ENCODE measurements at places on chromosomes 7 and 10.

DNA sequence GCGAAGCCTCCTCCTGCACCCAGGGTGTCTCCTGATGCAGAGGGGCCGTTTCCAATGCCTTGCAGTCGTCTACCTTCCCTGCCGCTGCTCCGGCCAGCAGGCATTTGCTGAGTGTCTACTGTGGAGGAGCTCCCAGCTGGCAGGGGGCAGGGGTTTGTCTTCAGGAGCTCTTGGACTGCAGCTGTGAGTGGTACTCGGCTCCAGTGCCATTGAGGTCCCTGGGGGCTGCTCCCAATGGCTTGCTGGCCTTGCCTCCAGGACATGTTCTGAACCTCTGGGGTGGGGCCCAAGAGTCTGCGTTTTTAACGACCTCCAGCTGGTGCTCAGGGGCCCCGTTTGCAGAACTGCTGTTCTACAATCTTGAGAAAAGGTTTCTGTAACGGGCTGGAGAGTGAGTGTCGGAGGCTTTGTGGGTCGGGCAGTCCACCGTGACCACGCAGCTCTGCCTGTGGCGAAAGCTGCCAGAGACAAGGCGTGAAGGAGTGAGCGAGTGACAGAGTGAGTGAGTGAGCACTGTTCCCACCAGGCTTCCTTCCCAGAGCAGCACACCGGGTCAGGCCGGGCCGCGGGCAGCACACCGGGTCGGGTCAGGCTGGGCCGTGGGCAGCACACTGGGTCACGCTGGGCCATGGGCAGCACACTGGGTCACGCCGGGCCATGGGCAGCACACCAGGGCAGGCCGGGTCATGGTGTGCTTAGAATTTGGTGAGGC is 520.2 kb downstream of the PTPRN2 start:
- no peak for DNase-seq

GRCh38 chr7:157673573-157673972 is 336.8 kb downstream of the DNAJB6 start:
- DNase-seq: no peak

GRCh38 chr7:127738859-127739258 is 86.9 kb downstream of the SND1 start:
- no peak for DNase-seq

GRCh38 chr10:32959006-32959920 is 1.2 kb upstream of the ITGB1 start:
- no peak for DNase-seq

- no peak for DNase-seq
These were observed 203.4 kb upstream of the AHR start for GRCh38 chr7:17094963-17095574.

GRCh38 chr10:132577350-132578003 is 39.9 kb downstream of the INPP5A start:
- no peak for DNase-seq

- no peak for DNase-seq
These were observed 19.5 kb upstream of the INSYN2A start for GRCh38 chr10:127215866-127216265.

DNA sequence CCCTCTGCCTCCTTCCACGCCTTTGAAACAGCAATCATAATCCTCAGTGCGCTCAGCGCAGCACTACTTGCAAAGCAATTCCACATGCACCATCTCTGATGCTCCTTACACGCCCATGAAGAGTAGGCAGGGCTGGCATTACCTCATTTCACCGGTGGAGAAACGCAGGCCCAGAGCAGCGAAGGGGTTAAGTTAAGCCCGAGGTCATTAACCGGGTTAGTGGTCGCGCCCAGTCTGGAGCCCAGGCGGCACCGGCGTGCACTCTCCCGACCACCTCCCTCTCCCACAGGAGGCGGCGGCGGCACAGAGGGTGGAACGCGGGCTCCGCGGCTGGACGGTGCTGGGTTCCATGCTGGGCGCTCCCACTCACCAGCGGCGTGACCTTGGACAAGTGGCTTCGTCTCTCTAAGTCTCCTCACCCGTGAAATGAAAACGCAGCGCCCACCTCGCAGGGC is 515 bp downstream of the FASTK start:
- no peak for DNase-seq

DNA sequence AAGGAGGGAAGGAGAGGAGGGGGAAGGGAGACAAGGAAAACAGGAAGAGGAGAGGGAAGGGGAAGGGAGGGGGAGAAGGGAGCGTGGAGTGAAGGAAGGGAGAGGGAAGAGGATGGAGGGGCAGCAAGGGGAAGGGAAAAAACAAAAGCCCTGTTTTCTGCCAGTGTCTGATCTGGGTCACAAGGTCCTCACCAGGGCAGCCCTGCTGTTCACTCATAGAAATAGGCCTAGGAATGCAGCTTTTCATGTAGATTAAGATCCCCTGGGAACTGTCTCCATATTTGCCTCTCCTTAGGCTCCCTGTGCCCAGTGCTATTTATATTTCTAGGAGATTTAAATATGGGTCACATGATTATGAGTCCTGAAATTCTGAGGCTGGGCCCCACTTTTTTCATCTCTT is 790.7 kb downstream of the TNS3 start:
- no peak for DNase-seq

GRCh38 chr10:32332299-32332750 is 14.6 kb downstream of the EPC1 start:
- no peak for DNase-seq

- no peak for DNase-seq
These were observed 244.3 kb downstream of the MTERF1 start for GRCh38 chr7:91636129-91636724.

DNA sequence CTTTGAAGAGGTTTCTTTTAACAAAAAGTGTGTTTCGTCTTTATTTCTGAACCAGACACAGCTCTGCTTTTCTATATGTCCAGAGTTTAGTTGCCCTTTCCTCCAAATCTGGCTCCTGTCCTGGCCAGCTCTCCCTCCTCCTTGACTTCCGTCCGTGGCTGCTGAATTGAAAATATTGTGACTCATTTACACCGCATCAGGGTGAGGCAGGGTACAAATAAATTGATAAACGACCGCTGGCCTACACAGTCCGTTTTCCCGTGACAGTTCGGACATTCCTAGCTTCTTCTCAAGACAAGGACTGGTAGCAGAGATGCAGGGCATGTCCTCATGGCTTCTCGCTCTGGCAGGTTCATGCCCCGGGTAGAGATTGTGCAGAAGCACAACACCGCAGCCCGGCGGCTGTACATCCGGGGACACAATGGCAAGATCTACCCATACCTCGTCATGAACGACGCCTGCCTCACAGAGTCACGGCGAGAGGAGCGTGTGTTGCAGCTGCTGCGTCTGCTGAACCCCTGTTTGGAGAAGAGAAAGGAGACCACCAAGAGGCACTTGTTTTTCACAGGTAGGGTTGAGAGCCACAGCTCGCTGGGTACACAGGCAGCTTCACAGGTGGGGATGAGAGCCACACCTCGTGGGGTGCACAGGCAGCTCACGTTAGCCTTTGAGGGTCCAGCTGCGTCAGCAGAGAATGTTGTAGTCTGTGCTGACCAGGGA is 126.6 kb downstream of the TRRAP start:
- DNase-seq: no peak

DNA sequence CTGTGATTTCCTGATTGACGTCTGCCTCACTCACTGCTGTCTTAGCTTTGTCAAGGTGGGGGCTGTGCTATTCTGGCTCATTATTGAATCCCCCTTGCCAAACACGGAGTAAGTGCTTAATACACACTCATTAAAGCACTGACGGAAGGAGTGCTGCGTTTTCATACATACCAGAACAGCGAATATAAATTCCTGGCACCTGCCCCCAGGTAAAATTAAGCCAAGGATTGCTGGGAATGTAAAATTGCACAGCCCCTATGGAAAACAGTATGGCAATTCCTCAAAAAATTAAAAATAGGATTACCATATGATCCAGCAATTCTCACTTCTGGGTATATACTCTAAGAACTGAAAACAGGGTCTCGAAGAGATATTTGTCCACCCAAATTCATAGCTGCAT is 6.6 kb downstream of the KLRG2 start:
- DNase-seq: no peak

DNA sequence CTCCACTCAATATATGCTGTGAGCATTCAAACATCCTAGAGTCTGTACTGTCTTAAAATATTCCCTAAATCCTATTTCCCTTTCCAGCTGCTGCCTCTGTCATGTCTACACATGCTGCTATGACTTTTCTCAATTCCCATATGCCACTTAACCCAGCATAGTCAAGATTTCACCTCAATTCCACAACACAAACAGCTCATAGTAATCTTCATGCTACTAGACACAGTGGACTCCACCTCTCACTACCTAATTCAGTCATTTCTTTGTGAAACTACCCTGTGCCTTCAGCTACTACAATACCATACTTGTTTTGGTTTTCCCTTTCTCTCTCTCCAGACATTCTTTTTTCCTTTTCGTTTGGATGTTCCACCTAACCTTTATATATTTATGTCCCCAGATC is 45.5 kb downstream of the GSAP start:
- no peak for DNase-seq

GRCh38 chr10:73906524-73907447 is 4.1 kb upstream of the PLAU start:
- DNase-seq: no peak

GRCh38 chr7:67453580-67454380 is 457.1 kb downstream of the TYW1 start:
- DNase-seq: no peak

- no peak for DNase-seq
These were observed 98.4 kb downstream of the CHRM2 start for GRCh38 chr7:136966825-136967224.

DNA sequence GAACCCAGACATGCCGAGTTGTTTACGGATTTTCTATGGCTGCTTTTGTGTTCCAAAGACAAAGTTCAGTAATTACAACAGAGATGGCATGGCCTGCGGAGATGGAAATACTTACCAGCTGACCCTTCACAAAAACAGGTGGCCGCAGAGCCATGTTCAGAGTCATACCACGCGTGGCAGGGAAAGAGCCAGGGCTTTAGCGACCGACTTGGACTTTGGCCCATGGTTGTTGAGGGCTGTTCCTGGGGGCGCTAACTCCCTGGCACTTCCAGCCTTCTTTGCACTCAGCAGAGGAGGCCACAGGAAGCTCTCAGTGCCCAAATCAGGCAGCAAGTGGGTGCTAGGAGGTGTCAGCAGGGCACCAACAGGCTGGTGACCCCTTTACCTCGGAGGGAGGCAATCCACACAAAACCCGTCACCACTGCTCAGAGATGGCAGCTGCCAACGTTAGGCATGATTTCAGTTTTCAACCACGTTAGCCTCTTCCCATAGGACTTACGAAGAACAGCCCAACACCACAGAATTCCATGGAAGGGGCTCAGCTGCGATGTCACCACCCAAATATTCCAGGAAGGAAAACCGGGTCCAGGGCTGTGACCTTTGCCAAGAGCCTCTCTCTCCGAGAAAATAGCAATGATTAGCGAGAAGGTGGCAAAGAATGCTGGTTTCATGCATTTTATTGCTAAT is 21.4 kb upstream of the CNPY1 start:
- no peak for DNase-seq

DNA sequence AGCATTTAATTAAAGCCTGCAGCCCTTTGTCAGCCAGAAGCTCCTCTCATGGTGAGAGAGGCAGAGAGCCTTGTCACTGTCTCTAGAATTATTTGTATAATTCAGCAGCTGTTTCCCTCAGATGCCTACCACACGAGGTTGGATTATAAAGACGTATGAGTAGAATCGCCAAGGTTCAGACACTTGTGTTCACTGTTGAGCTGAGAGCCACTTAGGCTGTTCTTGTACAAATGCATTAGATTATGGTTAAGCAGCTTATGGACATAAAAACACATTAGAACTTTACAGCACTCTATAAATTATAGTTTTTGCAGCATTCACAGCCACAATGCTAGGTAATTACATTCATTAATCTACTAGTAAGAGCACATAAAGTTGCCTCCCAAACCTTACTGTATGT is 282.6 kb downstream of the AUTS2 start:
- DNase-seq: no peak

GRCh38 chr7:143286522-143286890 is 1.6 kb upstream of the CASP2 start:
- DNase-seq: peak; percentile 65

DNA sequence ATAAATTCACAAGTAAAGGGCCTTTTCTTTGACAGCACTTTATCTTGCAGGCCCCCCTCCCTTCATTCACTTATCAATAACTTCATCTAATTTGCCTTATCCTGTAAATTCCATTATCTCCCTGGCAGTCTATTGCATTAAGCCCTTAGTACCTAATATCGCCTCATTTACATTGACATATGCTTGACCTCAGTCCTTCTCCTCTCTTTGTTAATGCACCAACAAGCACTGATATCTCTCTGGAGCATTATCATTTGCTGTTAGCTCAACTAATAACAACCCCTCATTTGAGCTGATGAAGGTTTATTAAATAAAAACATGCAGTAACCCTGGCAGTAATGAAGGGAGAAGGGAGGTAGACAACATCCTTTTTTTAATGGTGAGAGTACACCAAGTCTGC is 46.8 kb downstream of the EXOC4 start:
- DNase-seq: no peak

DNA sequence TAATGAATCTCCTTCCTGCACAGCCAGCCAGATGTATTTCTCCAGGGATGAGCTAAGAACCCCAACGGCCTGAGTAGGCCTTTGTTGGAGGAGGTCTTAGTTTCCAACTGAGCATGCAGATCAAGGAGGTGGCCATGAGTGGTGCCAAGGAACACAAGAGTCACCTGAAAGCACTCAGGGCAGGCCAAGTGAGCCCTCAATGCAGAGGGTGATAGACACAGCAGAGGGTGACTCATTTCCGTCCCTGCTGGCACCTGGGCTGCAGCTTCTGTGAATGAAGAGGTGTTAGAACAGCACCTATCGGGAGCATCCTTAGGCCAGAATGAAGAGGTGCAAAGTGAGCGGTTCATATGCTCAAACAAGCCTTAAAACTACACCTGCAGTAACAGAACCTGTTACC is 211.8 kb downstream of the FRMD4A start:
- no peak for DNase-seq

DNA sequence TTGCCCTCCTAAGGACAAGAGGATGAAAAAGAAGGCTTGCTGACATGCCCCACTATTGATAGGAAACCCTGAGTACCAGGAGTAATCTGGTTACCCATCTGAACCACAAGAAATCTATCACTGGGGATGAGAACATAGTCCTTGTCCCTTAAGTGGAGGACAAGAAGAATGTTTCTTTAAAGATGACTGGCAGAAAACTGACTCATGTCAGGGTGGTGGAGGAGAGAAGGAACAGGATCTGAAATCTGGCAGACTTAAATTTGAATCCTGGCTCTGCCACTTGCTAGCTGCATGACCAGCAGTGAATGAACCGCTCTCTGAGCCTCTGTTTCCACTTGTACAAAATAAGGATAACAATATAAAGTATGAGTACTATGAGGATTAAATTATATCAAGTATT is 38.9 kb upstream of the XPNPEP1 start:
- DNase-seq: no peak

Measured in putamen (tissue), 1 donor.